ENCODE measurements at places on chromosomes 3 and 15. TPM values are rescaled to one million over a fixed set of nuclear protein-coding genes. Genes with fewer than 3 reads are reported as not detected.

SLC22A13 gene
- polyA plus RNA-seq = not detected

CERS3 gene
- polyA plus RNA-seq = not detected

TMEM212 gene
- polyA plus RNA-seq = not detected

C2CD4A gene
- polyA plus RNA-seq = 0.02 TPM

EXD1 gene
- polyA plus RNA-seq = not detected

DNA sequence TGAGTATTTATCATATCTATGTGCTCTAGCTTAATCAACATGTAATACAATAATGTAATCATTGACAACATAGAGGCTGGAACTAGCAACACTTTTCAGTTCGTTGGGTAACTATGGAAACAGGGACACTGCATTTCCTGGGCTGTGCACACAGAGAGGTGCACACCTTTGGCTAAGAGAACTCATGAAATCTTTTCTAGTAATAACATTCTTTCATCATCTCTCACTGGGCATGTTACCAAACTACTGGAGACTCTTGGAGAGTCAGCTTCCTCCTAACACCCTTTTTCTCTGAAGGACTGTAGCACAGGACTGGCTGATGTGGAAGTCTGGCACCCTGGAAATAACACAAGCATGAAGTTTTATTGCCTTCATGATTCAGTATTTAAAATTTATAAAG is 135.6 kb downstream of the KCNMB2 start:
- peaks cover 2% of the 10 kb centered on the region for H3K4me1 ChIP-seq
- no peak overlapping the region for H3K4me3 ChIP-seq
- no peaks in the 10 kb centered on the region for H3K27me3 ChIP-seq
- no peak for DNase-seq

DNA sequence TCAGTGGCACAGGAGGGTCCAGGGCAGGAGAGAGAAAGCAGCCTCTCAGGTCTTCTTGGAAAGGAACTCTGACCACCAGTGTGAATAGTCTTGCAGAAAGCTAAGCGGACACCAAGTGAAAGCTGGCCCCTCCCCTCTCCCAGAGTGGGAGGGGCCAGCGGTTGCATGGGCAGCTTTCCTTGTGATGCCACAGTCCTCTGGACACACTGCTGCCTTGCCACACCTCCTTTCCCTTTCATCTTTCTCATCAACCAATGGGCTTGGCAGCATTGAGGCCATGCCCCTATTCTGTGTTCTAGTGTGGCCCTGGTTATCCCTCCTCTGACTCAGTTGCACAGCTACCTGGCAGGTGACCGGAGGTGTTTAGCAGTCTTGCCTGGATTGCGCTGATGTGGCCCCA is 49.7 kb upstream of the GOLGA6B start:
- no peak for DNase-seq
- no peak overlapping the region for H3K4me3 ChIP-seq
- H3K27ac ChIP-seq = no peak overlapping the region
- no peaks in the 10 kb centered on the region for H3K36me3 ChIP-seq
- no peaks in the 10 kb centered on the region for H3K4me1 ChIP-seq
- H3K27me3 ChIP-seq = no peaks in the 10 kb centered on the region

DNA sequence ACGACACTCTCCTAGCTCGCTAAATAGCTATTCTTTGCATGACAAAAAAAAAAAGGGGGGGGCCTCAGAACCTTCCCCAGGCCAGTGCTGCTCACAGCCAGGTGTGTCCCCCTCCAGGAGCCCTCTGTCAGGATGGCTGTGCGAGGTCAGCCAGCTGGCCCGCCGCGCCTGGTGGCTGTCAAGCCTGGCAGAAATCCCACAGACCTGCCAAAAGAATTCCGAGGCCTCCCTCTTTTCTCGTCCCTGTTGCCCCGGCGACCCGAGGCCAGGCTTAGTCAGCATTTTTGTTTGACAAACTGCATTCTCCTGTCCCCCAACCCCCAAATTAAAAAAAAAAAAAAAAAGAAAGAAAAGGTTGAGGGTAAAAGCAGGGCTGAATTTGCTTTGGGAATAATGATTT is 61.9 kb downstream of the TM4SF4 start:
- H3K27me3 ChIP-seq = no peaks in the 10 kb centered on the region
- H3K27ac ChIP-seq = peak overlapping the region; percentile 73
- H3K36me3 ChIP-seq = no peaks in the 10 kb centered on the region
- H3K4me1 ChIP-seq = peaks cover 30% of the 10 kb centered on the region
- DNase-seq = peak; percentile 66
- no peak overlapping the region for H3K4me3 ChIP-seq

- no peaks in the 10 kb centered on the region for H3K27me3 ChIP-seq
- H3K4me1 ChIP-seq = peaks cover 13% of the 10 kb centered on the region
- no peak for DNase-seq
- no peaks in the 10 kb centered on the region for H3K36me3 ChIP-seq
Measured at GRCh38 chr15:48569591-48570302, 75.8 kb downstream of the FBN1 start.

GRCh38 chr3:195450731-195451229 is 8.0 kb upstream of the ACAP2 start:
- peaks cover 7% of the 10 kb centered on the region for H3K4me1 ChIP-seq
- no peak overlapping the region for H3K4me3 ChIP-seq
- DNase-seq = peak; percentile 78
- no peak overlapping the region for H3K27ac ChIP-seq

DNA sequence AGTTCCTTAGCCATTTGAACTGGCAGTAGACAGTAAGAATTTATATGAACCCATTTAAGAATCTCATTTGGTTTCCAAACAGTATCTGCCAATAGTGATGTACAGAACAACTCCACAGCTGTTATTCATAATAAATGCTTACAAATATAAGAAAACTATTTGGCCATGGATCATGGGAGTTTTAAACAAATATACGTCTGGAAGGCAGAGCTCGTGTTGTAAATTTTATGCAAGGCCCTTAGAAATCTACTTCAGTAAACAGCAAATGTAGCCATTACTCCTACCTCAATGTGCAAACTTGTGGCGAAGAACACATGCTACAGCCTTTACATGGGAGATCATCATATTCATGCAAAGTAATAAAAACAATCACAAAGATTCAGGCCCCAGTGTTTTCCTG is 65.3 kb upstream of the NANOGP8 start:
- no peak for DNase-seq
- H3K4me1 ChIP-seq = no peaks in the 10 kb centered on the region
- H3K36me3 ChIP-seq = no peaks in the 10 kb centered on the region
- H3K27me3 ChIP-seq = no peaks in the 10 kb centered on the region

DNA sequence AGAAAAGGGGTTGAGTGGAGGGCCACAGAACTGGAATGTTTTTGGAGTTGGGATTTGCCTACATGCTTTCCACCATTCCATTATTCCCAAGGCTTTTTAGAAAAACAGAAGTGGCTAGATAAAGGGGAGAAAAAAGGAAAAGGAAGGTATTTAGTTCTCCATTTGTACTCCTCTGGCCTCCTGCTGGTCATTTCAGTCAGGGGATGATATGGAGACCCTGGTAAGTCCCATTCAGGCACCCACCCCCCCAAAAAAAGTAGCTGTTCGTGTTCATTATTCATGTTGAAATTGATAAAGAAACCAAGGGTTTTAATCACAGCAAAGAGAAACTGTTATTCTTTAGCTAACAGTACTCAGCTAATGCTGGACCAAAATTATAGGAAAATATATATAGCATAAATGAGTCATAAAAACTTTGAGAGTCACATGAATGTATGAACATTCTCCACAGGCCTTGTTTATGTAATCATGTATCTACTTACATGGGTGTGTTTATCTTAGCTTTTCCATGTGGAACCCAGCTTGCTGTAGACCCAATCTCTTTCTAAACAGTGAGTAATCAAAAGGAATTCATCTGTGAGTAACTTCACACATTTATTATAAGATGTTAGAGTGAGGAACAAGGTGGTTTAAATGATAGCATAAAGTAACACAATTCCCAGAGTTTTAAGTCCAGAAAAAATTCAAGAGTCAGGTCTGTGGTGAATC is 167.2 kb downstream of the KCNMB2 start:
- no peak overlapping the region for H3K27ac ChIP-seq
- no peak overlapping the region for H3K4me3 ChIP-seq
- no peaks in the 10 kb centered on the region for H3K27me3 ChIP-seq
- H3K4me1 ChIP-seq = no peaks in the 10 kb centered on the region
- no peaks in the 10 kb centered on the region for H3K36me3 ChIP-seq
- no peak for DNase-seq

DNA sequence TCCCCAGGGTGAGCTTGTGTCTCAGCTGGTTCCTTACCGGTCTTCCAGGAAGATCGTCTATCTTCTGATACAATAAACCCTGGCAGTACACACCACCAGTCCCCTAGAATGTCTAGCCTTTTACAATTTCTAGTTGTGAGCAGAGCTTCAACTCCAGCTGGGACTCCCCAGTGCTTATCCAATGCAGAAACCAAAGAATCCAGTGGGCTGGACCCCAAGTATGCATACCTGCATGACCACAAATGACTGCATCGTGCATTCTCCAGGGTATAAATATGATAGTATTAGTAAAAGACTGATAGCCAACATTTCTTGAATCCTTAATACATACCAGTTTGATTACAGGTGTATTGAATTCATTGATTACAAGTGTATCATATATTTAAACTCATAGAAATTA is 176.0 kb downstream of the SATB1 start:
- H3K36me3 ChIP-seq = no peaks in the 10 kb centered on the region
- no peaks in the 10 kb centered on the region for H3K27me3 ChIP-seq
- H3K27ac ChIP-seq = no peak overlapping the region

- no peak for DNase-seq
- H3K27ac ChIP-seq = no peak overlapping the region
- no peaks in the 10 kb centered on the region for H3K36me3 ChIP-seq
- no peaks in the 10 kb centered on the region for H3K27me3 ChIP-seq
- H3K4me3 ChIP-seq = no peak overlapping the region
Measured at GRCh38 chr15:74304431-74304830, 63.0 kb downstream of the CYP11A1 start.

DNA sequence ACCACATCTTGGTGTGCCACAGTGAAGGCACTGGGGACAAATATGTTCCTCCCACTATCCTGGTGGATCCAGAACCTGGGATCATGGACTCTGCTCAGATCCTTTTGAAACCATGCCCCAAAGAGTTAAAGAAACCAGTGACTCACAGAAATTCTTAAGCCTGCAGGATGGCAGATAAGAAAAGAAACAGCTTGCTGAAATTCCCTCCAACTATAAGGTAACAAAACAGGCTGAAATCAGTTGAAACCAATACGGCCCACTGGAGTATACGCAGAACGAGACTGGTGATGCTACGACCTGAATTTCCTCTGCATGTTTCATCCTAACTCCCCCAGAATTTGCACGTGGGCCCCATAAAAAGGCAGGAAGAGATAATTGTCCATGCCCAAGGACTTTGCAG is 209.6 kb downstream of the TJP1 start:
- no peaks in the 10 kb centered on the region for H3K36me3 ChIP-seq
- no peaks in the 10 kb centered on the region for H3K4me1 ChIP-seq
- H3K27ac ChIP-seq = no peak overlapping the region
- no peak overlapping the region for H3K4me3 ChIP-seq
